Lower leg skin (tissue), 4 donors: ENCODE measurements at places on chromosomes 6 and 20. TPM values are rescaled to one million over a fixed set of nuclear protein-coding genes. Genes with fewer than 3 reads are reported as not detected.

TINAG gene
- total RNA-seq = not detected

MUC22 gene
- total RNA-seq = not detected

CAP2 gene
- 2.0 TPM for total RNA-seq

RBCK1 gene
- 80.0 TPM for total RNA-seq

OVOL2 gene
- 46.6 TPM for total RNA-seq

SPTLC3 gene
- 69.8 TPM for total RNA-seq

RUNX2 gene
- total RNA-seq = 2.2 TPM

NCOA6 gene
- 37.6 TPM for total RNA-seq

DUSP15 gene
- total RNA-seq = not detected

SALL4 gene
- 0.21 TPM for total RNA-seq

CUL7 gene
- total RNA-seq = 18.2 TPM

SLC35D3 gene
- total RNA-seq = not detected

ADTRP gene
- total RNA-seq = 30.1 TPM

- no peak for DNase-seq
Measured at GRCh38 chr6:42503894-42504293, 52.2 kb upstream of the TRERF1 start.

GRCh38 chr6:35955071-35955470, 34.2 kb upstream of the SRPK1 start:
- DNase-seq = no peak

- DNase-seq = no peak
Measured at GRCh38 chr6:143026696-143027449, 33.8 kb upstream of the AIG1 start.

DNA sequence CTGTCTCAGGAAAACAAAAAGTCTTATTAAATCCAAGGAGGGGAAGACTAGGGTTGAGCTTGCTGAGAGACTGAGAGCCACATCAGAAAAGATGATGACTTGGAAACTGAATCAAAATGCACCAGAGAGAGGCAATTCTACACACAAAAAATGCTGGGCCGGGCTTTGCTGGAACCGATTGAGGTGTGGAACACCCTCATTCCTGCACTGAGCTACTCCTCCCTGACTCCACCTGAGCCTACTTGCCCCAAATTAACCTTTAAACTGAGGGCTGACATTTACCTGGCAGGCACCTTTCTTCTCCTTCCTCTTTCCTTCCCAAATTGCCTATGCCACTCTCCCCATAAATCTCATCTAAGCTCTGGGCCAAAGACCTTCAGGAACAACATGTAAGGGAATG, 40.8 kb upstream of the MBOAT1 start:
- no peak for DNase-seq

- DNase-seq = peak; percentile 68
Measured at GRCh38 chr6:36698871-36699271, 1.2 kb downstream of the RAB44 start.

GRCh38 chr6:166381733-166382499, 824 bp downstream of the MPC1 start:
- DNase-seq = peak; percentile 54

GRCh38 chr6:146345598-146345997, 198.0 kb upstream of the RAB32 start:
- no peak for DNase-seq

- no peak for DNase-seq
Measured at GRCh38 chr6:107102414-107102805, 12.9 kb downstream of the BEND3 start.

- no peak for DNase-seq
Measured at GRCh38 chr20:2753461-2754040, 46.9 kb downstream of the CPXM1 start.

DNA sequence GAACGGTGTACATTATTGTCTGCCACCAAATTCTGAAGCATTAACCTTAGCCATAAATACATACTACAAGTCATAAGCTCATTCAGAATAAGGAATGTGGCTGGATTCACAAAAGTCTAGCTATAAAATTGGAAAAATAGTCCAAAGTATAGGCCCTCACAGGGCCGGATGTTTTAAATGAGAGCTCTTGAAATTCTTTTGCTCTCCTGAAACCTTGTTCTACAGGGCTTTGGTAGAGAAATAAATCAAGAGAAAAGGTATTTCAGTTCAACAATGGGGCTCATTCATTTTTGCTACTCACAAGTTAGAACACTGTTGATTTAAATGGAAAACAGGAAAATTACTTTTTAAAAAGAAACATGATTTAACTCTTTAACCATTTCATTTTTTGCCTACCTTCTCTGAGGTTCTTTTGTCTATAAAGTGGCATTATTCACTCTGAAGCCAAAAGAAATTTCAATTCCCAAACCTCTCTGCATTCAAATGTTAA, 58.0 kb downstream of the PREP start:
- no peak for DNase-seq

GRCh38 chr6:146876271-146877151, 277.7 kb downstream of the ADGB start:
- DNase-seq = no peak

DNA sequence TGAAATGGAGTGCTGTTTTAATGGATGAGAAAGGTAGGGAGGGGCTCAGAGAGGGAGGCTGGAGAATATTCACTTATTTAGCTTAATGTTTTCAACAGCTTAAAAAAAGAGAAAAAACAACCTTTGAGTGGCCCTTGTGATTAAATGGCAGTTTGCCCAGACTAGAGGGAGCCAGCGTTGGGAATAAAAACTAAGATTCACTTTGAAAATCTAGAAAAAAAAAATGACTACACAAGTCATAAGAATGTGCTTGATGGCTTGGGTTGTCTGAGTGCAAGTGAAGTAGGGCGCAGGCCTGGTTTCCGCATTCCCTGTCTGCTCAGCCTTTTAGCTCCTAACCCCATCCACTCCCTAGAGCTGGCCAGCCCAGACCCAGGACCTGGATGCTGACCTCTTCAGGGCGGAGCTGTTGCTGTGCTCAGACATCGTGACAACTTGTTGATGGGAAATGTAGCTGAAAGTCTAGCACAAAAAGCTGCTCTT, 28.9 kb downstream of the UTRN start:
- no peak for DNase-seq

DNA sequence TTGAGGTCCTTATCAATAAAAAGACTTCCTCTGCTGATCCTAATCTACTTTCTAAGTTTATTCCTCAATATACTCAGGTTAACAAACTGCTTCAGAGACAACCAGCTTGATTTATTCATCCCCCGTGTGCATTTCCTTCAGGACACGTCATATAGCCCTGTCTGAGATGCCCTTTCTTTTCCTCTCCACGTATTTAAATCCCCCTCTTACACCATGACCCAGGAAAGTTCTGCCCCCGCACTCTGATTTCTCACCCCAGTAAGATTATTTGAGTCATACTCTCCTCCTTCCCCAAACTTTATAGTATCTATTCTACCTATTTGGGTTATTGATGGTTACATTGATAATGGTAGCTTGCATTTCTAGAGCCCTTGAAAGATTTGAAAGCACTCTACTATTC, 9.8 kb upstream of the CGA start:
- no peak for DNase-seq

- DNase-seq = no peak
Measured at GRCh38 chr6:144047688-144048087, 39.6 kb upstream of the PLAGL1 start.

DNA sequence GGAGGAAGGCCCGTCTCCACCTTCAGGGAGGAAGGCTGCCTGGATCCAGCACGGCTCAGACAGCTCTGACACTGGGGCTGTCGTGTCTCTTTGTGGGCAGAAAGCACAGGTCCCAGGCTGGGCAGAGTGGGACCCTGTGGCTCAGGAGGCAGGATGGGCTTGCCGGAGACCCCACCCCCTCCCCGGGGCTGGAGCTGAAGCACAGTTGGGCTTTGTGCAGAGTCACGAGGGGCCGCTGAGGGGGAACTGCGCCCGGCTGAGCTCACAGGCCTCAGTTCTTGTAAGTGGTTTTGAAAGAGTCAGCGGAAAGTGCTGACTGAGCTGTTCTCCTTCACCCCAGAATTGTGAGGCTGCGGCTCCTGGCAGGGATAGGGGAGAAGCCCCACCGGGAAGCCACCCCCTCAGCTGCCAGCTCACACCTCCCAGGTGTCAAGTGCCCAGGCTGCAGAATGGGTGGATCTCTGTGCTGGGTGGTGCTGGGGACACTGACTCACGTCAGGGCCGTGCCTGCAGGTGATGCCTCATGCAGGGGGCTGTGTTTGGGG, 145.5 kb upstream of the RNF24 start:
- peak; percentile 35 for DNase-seq

GRCh38 chr6:132598473-132598872, 8.9 kb upstream of the TAAR5 start:
- no peak for DNase-seq

GRCh38 chr20:62726716-62727583, 18.3 kb downstream of the NTSR1 start:
- no peak for DNase-seq

DNA sequence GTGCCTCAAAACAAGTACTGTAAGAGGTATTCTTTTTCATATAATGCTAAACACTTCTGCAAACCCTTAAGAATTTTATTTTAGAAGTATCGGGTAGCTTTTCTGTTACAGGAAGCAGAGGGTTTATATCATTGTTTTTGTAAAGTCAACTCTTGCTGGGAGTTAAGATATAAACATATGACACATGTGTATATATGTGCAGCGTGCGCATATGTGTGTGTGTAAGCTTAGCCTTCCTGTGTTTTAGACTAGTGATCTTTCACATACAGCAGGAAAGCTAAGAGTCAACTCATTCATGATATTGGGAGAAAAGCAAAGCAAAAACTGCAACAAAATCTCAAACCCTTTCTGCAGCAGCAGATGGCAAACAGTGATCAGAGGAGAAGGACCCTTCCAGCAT, 102.4 kb downstream of the ARID1B start:
- DNase-seq = no peak

GRCh38 chr6:105896821-105897095, 189.4 kb upstream of the PRDM1 start:
- no peak for DNase-seq

- DNase-seq = no peak
Measured at GRCh38 chr6:111237852-111238251, 150.5 kb downstream of the SLC16A10 start.

DNA sequence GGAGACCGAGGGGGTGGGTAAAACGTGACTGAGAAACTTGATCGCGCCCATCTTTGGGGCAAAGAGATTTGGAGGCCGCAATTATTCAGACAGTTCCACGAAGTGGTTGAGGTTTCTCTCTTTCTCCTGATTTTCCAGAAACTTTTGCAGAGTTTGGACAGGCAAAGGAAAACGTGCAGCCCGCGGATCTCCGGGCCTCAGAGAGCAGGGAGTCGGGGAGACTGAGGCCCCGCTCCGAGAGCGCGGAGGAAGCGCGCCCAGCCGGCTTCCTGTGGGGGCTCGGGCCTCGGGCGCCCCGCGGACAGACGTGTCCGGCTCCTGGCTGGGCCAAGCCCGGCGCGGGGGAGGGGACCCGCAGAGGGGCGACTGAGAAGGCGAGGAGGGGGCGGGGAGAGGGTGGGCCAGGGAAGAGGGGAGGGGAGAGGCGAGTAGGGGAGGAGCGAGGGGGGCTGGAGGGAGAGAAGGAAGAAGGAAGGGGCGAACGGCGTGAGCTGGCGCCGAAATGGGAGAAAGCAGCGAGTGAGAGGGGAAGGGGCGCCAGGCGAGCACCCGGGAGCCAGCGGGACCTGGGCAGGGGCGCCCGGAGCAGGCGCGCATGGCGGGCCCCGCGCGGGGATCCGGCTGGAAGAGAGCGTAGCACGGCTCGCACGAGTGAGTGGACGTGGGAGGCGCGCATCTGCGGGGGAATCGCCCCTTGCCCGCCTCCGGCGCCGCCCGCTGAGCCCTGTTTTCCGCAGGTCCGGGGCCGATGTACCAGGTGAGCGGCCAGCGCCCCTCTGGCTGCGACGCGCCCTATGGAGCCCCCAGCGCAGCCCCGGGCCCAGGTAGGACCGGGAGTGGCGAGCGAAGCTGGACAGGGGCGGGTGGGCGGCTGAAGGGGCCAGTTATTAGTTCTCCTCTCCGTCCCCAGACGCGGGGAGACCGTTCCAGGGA, at the start of gene MDFI:
TSS of gene MDFI (plus strand) at position 467 of the 933 bp plus-strand sequence. CDS start at position 749, 282 bp downstream.
- no peak for DNase-seq

GRCh38 chr6:44698602-44699001, 311.1 kb downstream of the CDC5L start:
- no peak for DNase-seq

GRCh38 chr20:7155282-7155681, 387.8 kb downstream of the BMP2 start:
- DNase-seq = no peak

- no peak for DNase-seq
Measured at GRCh38 chr20:37200926-37201826, 21.8 kb upstream of the MROH8 start.

DNA sequence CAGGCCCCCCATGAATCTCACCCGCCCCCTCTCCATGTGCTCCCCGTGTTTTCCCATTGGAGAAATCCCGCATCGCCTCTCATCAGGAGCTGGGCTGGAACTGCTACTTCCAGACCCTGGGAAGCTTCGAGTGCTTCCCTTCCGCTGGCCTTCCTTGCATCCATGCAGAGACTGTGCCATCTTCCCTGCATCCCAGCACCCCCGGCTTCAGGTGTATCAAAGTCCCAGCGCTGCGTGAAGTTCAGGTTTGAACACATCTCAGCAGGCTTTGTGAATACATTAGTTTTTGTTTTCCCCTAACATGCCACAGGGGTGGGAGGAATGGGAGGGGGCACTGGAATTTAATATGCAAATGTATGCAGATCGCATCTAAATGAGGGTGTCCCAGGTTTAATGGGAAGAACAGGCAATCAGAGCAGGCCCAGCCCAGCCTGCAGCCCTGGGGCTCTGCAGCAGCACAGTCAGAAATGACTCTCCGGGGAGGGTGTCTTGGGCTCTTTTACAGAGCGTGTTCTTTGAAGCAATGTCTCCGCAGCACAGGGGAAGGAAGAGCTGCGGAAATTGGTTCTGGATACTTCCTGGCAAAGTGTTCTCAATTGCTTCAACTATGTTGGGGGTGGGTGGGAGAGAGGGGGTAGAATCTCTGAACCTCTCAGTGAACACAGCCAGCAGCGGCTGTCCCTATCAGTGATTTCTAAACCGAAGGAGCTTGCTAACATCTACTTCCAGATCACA, 8.3 kb upstream of the MMP9 start:
- DNase-seq = no peak

GRCh38 chr6:134630508-134631121, 312.7 kb upstream of the SGK1 start:
- no peak for DNase-seq

DNA sequence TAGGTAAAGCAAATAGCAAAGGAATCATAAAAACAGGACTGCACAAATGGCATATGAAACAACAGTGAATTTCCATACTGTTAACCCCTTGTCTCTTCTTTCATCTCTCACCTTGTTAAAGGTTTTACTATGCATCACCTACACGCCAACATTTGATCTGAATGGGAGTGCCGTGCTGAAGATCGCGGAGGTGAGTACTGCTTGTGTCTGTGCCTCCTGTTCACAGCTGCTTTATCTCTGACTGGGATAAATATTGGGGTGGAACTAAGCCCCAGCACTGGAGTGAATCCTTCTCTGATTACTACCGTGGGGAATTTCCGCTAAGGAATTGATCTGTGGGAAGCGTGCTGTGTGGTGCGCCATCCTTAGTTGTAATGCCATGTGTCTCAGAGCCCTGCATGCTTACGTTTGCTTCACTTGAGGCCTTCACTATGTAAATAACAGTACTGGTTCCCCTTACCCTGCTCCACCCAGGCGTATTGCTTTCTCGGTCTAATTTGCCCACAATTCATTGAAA, 11.4 kb upstream of the PBOV1 start:
- no peak for DNase-seq

- no peak for DNase-seq
Measured at GRCh38 chr20:536426-537010, 7.1 kb downstream of the CSNK2A1 start.

GRCh38 chr6:151207674-151208073, 32.1 kb upstream of the AKAP12 start:
- DNase-seq = no peak
